Endothelial cell (in vitro differentiated cells): ENCODE measurements at places on chromosomes 3 and 15.

GRCh38 chr3:146537603-146538002 is 6.8 kb downstream of the PLSCR1 start:
- no peak for DNase-seq

DNA sequence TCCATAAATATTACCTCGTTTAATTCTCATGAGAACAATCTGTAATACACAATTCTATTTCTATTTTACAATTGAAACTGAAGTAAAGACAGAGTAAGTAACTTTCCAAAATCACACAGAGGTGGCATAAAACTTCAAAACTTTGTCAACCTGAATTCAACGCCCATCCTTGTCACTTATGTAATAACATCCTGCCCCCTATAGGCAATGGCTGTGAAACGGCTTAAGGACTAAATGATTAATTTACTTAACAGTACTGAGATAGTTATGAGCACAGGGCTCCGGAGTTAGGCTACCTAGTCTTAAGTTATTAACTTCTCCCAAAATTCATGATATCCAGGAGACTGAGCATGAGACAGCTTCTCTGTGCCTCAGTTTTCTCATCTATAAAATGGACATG is 293.1 kb upstream of the CHRM5 start:
- DNase-seq: no peak

DNA sequence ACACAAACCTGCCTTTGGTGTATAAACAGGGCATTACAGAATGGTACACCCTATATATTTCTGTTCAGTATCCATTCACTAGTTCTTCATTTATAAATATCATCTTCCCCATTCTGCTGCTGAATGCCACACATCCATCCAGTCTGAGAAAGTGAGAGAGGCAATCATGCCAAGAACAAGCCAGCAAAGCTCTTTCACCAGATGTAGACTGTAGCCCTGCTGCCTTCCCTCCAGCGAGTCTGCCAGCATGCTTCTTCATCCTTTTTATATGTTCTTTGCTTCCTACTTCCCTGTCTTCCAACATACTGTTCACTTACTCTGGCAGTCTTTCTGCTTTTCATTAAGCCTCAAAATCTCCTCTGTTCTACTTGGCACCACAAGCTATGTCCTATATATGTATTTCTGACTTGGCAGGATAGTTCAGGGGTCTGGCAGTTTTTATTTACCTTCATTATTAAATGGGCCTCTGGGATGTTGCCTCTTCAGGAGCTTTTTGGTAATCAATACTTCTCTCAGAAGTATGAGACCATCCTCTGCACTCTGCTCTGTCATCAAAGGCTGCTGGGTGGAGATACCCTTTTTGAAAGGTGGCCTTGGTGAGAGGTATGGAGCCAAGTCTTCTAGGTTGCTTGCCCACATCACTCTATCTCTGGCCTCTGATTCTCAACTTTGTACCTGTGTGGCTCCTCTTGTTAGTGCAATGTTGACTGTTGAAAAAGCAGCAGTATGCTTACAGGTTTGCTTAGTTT is 48.6 kb downstream of the CHP1 start:
- no peak for DNase-seq

DNA sequence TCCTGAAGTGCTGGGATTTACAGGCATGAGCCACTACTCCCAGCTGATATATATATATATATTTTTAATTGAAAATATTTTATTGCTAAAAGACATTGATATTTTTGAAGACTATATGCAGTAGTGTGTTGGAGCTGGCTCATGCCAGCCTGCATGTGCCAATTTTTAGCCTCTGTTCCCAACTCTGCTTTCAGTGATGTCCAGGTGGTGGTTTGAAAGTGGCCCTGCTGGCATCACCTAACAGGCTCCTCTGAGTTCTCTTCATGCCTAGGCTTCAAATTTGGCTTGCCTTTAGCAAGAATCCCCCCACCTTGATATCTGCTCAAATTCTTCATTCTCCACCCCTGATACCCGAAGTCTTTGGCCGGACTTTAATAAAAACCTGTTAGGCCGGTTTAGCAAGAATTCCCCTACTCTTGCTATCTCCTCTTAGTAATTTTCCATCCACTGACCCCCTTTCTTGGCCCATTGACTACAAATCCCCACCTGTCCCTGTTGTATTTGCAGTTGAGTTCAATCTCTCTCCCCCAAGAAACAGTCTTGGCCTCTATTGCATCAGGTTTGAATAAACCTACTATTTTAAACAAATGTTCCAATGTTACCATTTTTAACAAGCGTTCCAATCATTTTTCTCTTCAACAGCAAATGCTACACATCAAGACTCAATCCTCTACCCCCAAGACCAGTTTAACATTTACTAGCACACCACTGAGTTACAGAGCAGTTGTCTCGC is 23.9 kb upstream of the CTSH start:
- no peak for DNase-seq

- DNase-seq: peak; percentile 25
Measured at GRCh38 chr3:12891985-12892839, 50.8 kb upstream of the RPL32 start.

GRCh38 chr15:63258658-63259057 is 18.7 kb upstream of the APH1B start:
- DNase-seq: no peak

DNA sequence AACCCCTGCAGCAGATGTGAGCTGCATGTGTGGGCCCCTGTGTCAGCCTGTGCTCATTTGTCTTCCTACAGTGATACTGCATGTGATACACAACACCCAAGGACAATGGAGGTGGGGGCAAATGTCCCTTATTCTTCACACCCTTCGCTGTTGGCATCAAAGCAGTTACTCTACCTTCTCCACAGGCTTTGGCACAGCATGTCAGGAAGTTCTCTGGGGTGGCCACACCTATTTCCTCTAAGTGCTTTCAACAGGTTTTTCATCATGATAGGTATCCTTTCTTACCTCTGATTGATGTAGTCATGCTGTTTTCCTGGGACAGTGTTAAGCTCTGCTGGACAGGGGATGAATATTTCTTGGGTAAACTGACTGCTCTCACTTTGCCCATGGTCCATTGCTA is 29.5 kb downstream of the ZNF662 start:
- no peak for DNase-seq

- DNase-seq: no peak
Measured at GRCh38 chr3:172210355-172210754, 171.0 kb downstream of the FNDC3B start.

DNA sequence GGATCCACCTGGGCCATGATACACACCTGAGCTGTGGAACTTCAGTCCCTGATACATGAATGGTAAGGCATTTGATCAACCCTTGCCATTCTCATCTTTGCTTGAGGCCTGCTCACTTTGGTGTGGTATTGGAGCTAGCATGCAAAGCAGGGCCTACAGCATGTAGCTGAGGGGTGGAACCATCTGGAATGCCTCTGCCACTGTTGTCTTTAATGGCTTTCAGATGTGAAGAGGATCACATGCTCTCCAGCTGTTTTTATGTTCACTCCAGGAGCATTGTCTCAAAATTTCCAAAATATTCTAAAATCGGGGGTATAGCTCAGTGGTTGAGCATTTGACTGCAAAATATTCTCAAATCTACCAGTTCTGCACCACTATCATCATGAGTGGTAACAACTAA is 64.4 kb upstream of the PHLDB2 start:
- no peak for DNase-seq

- no peak for DNase-seq
Measured at GRCh38 chr3:22101811-22102210, 350.8 kb upstream of the ZNF385D start.

DNA sequence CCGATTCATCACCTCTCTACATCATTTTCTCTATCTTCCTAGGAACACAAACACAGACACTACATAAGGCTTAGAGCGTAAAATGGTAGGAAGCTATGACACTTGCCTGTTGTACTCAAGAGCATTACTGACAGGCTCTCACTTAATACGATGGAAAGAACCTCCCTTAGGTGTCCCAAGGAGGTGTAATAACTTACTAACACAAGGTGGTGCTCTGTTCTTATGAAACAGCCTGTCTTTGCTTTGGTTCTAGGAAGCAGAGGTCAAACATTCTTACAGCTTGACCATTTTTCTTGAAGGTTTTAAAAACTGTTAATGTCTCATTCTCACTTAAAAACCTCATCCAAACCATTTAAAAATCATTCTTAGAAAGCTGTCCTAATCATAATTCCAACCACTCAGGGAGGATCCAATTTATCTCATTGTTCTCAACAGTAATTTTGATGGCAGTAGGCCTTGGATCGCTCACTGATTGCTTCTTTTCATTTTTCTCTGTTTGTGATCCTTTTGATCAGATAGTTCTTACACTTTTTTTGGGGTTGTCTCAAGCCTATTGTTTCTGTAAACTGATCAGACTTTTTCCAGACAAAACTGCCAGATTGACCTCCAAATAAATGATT is 317.8 kb upstream of the AGTR1 start:
- peak; percentile 8 for DNase-seq

DNA sequence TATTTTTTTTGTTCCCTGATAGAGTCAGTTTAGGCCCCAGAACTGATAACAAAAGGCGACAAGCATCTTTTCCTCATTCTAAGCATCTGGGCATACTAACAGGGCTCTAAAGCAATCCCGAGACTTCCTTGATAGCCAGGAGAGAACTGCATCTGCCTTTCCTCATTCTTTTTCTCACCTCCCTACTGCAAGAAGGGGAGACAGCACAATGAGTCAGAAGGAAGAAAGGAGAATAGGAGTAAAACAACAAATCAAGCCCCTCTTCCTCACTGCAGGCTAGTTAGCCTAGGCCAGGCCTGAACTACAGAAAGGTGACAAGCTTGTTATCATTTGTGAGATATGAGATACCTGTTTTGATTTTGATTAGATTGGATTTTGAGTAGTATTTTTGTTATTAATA is 97.9 kb downstream of the NAALADL2 start:
- no peak for DNase-seq

DNA sequence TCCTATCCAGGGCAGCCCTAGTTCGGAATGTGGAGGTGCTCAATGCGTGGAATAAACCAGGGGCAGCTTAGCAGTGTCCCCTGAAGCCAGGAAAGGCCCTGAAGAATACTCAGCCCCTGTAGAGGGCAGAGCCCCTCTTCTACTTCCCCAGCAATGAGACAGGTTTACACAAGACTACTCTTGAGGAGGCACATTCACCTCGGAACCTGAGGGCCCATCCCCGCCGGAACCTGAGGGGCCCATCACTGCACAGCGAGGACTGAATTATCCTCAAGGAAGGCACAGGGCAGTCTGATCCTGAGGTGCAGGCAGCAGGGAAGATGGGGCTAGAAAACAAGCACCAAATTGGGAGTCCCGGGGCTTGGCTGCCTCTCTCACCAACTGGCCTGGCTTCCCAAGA is 22.2 kb downstream of the CCDC13 start:
- no peak for DNase-seq

GRCh38 chr3:194906970-194907629 is 221.4 kb downstream of the FAM43A start:
- DNase-seq: no peak

DNA sequence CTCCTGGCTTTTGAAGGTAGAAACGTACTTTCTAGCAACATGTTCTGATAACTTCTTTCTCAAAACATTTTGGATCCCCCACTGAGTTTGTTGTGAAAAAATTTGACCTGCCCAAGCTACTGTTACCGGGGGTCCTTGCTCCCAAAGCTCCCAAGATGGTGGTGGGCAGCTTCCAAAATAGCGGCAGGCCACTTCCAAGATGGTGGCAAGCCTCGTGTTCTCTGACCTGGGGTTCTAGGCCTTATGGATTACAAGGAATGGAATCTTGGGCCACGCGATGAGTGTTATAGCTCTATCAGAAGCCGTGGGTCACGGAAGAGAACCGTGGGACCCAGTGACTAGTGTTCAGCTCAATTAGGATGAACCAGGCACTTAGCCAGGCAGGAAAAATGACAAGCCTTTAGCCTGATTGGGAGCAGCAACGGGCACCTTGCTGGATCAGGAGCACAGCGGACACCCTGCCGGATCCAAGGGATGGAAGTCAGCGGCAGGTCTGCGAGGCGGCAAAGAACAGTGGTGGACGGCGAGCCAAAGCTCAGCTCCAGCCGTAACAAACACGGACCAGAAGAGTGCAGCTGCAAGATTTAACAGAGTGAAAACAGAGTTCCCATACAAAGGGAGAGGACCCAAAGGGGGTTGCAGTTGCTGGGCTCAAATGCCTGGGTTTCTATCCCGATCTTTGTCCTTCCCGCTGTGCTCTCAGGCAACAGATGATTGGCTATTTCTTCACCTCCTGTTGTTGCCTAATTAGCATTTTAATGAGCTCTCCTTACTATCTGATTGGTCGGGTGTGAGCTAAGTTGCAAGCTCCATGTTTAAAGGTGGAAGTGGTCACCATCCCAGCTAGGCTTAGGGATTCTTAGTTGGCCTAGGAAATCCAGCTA is 133.3 kb downstream of the WDR72 start:
- no peak for DNase-seq

GRCh38 chr15:51266656-51267050 is 71.7 kb downstream of the CYP19A1 start:
- peak; percentile 4 for DNase-seq
